ENCODE measurements at places on chromosomes 12 and 14.

GRCh38 chr12:9387450-9387849, 179.3 kb upstream of the PZP start:
- DNase-seq, result no peak

- no peak for DNase-seq
Observed at GRCh38 chr12:112870267-112870980, 36.3 kb upstream of the OAS1 start.

- peak; percentile 87 for DNase-seq
Observed at GRCh38 chr14:72904840-72905561, 11.1 kb upstream of the DPF3 start.

DNA sequence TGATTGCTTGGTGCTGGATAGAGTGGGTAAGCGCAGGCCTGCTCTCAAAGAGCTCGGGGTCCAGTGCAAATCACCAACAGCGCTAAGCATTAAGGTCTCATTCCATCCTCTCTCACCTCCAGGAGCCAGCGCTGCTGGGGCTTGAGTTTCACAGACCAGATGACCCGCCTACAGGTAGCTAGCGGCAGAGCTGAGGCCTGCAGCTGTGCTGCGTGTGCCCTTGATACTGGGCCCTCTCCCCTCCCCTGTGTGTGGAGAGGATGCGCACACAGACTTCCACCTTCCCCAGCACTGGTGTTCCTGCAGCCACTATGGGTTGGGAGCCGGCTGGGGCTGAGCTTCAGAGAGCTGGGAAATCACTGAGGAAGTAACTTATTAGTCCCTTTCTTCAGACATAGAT, 149.9 kb downstream of the CALM1 start:
- no peak for DNase-seq

- no peak for DNase-seq
Observed at GRCh38 chr14:61088081-61088480, 107.0 kb downstream of the SLC38A6 start.

GRCh38 chr12:65634626-65635331, 189.5 kb upstream of the HMGA2 start:
- peak; percentile 97 for DNase-seq

- no peak for DNase-seq
Observed at GRCh38 chr12:108505129-108505528, 9.9 kb upstream of the FICD start.

DNA sequence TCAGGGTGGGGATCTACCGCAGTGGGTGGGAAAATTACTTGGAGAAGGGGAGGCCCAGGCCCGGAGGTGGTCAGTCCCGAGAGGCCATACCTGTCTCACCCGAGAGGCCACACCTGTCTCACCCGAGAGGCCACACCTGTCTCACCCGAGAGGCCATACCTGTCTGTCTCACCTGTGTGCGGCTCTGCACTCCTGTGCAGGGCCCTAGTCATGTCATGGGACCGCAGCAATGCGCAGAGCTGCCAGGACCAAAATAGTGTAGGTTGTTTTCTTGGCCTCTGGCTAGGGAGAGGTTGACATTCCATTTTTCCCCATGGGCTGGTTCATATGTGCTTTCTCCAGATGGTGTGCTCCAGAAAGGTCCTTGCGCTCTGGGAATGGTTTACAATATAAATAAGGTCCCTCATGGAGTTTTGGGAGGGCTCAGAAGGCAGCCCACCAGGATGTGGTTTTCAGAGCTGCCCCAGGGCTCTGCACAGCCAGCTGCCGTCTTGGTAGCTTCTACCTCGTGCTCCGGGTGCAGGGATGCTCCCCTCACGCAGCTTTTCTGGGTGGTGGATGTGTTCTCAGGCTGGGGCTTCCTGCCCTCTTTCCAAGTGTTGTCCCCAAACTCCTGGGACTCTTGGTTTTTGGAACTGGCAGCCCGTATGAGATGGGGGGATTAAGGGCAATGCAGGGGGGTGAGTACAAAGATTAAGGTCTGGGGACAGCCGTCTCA, 58.2 kb downstream of the CACNA1C start:
- no peak for DNase-seq

DNA sequence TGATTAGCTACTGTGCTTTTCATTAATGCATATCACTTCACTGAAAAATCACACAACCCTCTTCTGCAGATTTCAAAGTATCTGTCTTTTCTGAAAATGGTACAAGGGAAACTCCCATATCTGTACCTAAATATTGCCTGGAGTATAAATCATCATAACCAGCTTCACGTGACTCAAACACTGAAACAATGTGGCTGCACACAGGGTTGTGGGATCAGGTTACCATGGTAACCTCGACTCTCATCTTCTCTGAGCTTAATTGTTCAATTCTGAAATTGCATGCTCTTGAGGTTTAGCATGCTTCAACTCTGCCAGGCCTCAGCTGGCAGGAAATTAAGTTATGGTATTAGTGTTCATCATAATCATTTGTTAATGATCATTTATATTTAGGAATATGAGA, 77.5 kb upstream of the CPSF6 start:
- DNase-seq, result peak; percentile 41

GRCh38 chr14:61080591-61081010, 99.6 kb downstream of the SLC38A6 start:
- no peak for DNase-seq

- no peak for DNase-seq
Observed at GRCh38 chr12:48004053-48004941, at the start of gene COL2A1. COL2A1 (minus strand) TSS chr12:48004476; CDS start chr12:48004321, 155 bp downstream.

DNA sequence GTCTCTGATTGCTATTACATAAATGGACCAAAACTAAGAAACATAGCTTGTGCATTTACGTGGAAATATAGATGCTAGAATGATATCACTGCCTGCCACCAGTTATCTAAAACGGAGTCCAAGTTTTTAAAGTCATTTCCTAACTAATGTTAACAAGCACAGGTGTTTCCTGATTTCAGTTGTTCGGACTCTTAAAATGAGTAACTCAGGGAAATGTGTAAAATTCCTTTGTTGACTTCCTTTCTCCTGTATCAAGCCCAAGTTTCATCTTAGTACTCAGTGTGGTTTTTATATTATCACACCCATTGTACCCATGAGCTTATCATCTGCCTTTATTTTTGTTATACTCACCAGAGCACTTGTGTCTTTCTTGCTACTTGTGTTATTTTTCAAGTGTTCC, 13.2 kb upstream of the PRKCH start:
- peak; percentile 15 for DNase-seq

GRCh38 chr12:13799574-13799973, 181.8 kb downstream of the GRIN2B start:
- DNase-seq, result no peak

DNA sequence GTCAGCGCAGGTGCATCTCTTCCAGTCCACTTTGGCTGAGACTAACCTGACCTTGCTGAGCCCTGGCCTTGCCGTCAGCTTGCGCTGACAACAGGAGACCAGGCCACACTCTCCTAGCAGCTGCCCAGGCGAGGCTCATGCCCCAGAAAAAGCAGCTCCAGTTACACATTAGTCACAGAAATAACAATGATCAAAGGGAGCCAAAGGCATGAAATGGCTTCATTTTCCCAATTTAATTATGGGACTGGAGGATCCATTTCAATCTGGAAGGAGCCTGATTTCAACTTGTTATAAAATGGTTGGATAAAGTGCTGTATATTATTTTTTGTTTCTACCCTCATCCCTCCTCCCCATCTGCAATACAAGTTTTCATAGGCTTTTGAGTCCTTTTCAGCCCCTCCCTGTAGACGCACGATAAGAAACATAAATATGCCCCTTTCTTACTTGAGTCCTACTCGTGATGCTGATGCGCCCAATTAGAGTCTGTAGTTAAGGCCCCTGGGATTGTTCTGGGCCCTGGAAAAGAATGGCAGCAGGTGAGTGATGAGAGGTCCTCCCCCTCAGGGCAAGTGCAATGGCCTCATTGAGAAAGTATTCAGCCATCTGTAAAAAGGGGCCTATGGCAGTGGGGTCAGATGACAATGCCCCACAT, 376.0 kb downstream of the C12orf75 start:
- peak; percentile 68 for DNase-seq

- no peak for DNase-seq
Observed at GRCh38 chr12:109310247-109311125, 1.4 kb upstream of the FOXN4 start.

DNA sequence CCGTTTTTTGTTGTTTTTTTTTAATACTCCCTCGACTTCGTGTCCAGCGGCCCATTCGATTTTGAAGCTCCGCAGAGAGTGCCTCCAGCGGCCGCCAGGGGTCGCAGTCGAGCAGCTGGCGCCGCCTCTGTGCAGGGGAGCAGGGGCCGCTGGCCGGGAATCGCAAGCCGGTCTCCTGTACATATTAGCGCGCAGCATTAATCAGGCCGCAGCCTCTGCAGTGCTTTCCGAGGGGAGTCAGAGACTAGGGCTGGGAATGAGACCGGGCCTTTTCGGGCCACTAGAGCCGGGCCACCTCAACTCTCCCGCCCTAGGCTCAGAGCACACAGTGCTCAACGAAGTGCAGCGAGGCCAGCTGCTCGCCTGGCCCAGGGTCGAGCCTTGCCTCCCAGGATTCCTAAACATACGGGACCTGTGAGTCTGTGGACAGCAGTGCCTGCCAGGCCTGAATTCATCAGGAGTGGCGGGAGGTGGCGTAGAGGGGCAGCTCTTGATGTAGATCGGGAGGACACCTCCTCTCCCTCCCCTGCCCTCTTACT, 81.8 kb downstream of the EMP1 start:
- DNase-seq, result peak; percentile 71

GRCh38 chr14:101226603-101227425, 323.3 kb upstream of the RTL1 start:
- no peak for DNase-seq

DNA sequence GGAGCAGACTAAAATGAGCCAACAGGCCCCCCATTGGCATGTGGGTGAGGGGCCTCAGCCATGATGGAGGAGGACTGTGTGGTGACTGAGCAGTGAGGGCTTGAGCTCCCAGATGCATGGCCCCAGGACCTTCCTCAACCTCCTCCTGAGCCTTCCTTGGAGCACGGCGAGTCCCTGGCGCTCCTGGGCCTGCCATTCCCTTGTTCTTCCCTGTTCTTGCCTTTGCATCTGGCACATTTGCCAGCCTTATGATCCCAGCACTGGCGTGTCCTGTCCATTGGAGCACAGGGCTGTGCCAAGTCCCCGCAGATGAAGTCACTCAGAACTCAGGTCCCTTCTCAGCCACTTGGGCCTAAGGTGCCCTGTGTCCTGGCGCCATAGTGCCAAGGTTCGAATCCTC, 40.3 kb upstream of the MEG3 start:
- no peak for DNase-seq

DNA sequence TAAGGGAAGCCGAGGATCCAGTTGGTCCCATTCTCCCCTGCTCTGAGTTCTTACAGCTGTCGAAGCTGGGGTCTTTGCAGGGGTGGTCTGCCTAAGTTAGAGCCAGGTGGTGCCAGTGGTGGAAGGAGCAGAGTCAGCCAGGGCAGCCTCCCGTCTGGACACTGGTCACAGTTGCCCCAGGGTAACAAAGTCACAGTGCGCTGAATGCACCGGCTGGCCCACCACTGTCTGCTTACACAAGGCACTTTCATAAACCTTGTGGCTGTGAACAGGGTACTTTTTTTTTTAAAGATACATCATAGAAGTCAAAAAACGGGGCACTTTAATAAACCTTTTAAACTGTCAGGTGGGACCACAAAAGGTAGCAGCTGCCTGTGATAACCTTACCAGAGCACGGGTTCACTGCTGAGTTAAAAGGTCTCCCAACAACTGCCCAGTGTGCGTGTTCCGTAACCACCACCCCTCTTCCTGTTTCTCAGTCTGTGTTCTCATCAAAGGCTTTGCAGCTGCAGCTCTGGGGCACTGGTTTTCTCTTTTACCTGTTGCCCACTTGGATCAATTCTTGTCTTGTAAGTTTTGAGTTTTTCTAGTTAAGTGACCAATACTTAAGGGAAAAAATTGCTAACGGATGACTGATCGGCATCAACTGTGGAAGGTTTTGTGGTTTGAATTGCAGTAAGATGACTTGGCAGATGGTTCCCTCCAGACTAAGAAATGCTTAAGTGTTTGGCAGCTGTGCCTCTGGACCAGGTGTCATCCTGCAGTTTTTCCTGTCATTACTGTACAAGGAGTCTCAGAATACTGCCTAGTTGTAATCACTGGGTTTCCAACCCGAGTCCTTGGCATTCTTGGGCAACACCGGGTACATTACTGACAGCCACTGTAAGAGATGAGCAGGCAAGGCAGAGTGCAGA, 55.9 kb downstream of the DYNC1H1 start:
- no peak for DNase-seq

DNA sequence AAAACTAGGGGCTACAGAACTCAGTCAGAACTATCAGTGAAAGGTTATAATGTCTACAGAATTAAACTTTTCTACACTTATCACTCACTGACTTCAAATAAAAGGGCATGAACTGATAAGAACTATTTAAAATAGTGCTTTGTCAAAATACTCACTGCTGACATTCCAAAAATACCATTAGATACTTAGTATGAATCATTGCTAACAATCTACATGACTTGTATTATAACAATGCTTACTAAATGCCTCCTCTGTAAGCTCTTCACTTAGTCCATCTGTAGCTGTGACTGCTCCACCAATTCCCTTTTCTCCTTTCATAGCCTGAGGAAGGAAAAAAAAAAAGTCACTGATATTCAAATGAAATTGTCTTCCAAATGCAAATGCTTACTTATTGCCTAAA, 17.0 kb downstream of the NFYB start:
- DNase-seq, result peak; percentile 75

DNA sequence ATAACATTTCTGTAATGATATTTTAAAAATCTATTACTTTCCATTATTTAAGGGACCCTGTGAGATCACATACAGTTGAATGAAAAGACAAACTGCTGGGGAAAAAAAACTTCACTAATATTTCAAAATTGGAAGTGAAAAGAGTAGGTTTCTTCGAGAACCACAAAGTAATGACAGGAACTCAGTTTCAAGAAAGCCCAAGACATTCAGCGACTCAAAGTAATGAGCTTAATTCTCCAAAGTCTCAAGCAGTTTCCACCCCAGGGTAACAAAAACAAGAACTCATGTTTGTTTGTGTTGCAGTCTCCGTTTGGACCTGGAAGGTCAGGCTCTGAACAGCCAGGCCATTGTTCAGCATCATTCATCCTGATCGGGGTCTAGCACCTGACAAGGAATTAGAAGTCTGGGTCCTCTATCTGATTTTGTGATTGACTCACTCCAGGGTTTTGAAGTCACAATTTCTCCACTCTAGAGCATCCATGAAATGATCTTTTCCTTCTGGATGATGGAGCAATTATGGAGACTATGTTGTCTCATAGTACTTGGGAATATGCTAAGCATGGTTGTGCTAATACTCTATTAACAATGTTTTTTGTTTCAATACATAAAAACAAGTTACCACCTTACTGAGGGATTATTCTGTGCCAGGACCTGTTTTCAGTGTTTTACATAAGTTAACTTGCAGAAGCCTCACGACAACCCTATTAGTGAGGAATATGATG, 126.9 kb downstream of the SLC25A21 start:
- no peak for DNase-seq

GRCh38 chr12:39553476-39553875, 66.1 kb downstream of the ABCD2 start:
- no peak for DNase-seq

DNA sequence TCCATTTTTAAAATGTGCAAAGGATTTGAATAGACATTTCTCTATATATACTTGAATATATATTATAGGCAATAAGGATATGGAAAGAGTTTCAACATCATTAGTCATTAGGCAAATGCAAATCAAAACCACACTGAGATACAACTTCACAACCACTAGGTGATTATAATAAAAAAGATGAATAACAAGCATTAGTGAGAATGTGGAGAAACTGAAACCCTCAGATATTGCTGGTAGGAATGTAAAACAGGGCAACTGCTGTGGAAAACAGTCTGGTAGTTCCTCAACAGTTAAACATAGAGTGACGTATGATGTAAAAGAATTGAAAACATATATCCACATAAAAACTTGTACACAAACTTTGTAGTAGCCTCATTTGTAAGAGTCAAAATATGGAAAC, 11.7 kb upstream of the BATF start:
- DNase-seq, result no peak
